Caco-2 (cell line): ENCODE measurements at places on chromosomes 16 and 17. TPM values are rescaled to one million over a fixed set of nuclear protein-coding genes. Genes with fewer than 3 reads are reported as not detected.

DNA sequence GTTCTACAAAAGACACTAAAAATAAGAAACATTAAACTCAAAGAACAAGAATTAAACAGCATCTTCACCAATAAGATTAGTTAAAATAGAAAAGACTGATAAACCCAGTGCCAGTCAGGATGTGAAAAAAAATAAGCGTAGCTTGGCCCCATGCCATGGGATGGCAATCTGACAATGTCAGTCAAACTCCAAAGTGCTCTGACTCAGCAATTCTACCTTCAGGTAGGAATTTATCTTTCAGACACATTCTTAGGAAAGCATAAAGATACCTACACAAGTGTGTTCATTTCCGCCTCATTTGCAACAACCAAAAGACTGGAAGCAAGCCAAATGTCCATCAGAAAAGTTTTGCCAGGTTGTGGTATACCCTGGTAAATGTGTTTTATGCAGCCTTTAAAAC is 9.1 kb upstream of the MPO start:
- no peak overlapping the region for H3K27ac ChIP-seq
- no peak for DNase-seq
- H3K36me3 ChIP-seq, result no peaks in the 10 kb centered on the region
- 0 out of 2 replicates have a peak, but pooled peaks cover 5% of the 10 kb centered on the region for H3K4me1 ChIP-seq
- no peaks in the 10 kb centered on the region; the same call in 1 of the 2 replicates for H3K27me3 ChIP-seq
- H3K4me3 ChIP-seq, result no peak overlapping the region

DNA sequence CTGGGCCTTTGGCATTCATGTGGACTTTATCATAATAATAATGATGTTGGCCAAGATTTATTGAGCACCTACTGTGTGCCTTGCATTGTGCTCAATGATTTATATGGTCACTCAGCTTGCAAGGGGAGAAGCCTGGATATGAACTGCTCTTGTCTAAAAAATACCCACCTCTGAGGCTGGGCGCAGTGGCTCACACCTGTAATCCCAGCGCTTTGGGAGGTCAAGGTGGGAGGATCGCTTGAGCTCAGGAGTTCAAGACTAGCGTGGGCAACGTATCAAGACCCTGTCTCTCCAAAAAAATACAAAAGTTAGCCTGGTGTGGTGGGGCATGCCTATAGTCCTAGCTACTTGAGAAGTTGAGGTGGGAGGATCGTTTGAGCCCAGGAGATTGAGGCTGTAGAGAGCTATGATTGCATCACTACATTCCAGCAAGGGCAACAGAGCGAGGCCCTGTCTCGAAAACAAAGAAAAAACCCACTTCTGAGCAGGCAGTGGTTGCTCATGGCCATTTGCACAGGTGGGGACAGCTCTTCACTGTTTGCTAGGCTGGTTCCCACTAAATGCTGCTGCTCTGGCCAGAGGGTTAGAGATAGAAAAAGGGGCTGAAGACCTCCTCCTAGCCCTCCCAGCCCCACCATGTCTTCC is 4.3 kb upstream of the ADGRG1 start:
- H3K27ac ChIP-seq, result peak overlapping the region; percentile 66
- H3K36me3 ChIP-seq, result peaks cover 3% of the 10 kb centered on the region
- peak; percentile 47 for DNase-seq
- H3K27me3 ChIP-seq, result no peaks in the 10 kb centered on the region
- no peak overlapping the region for H3K4me3 ChIP-seq
- H3K4me1 ChIP-seq, result peaks cover 44% of the 10 kb centered on the region

DNA sequence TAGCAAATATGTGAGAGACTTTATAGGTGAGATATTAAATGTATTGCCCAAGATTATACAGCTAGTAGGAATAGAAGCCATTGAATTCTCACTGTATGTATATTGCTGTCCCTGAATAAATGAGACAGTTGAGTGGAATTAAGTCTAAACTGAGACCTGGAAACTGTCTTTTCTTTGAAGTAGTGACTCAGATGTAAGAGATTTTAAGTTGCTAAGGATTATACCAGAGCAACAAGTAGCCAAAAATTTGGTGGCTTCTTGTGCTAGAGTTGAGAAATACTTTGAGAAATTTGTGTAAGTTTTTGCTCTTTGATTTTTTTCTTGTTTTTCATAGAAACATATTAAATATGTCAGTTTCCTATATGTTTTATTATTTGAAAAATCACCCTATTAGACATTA is 58.7 kb downstream of the TANC2 start:
- DNase-seq, result no peak
- H3K27me3 ChIP-seq, result no peaks in the 10 kb centered on the region
- no peaks in the 10 kb centered on the region for H3K4me1 ChIP-seq

DNA sequence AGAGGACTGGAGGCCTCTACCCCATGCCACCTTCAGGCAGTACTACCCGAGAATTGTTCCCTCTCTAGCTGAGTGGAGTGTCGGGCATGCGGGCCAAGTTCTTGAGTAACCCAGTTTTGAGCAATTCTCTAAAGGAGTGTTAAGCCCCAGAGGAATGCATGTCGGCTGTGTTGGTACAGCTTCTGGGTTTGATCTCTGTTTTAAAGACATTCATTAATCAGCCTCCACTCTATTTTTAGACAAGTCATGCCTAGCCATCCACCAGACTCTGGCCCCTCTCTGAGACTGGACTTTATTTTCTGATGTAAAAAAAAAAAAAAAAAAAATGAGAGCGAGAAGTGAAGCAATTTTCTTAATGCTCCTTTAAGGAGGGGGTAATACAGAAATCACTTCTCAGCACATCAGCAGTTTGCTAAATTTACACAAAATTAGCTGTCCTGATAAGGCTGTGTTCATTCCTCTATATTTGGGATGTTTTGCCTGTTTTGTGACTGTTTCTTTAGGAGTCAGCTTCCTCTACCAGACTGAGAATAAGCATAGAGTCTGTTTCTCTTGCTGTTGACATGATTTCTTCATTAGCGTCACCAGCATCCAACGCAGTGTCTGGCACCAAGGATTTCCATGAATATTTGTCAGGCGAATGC is 88.7 kb downstream of the AXIN2 start:
- no peaks in the 10 kb centered on the region; the same call in 1 of the 2 replicates for H3K36me3 ChIP-seq
- H3K4me3 ChIP-seq, result no peak overlapping the region
- DNase-seq, result no peak
- H3K27ac ChIP-seq, result no peak overlapping the region
- H3K27me3 ChIP-seq, result no peaks in the 10 kb centered on the region
- H3K4me1 ChIP-seq, result no peaks in the 10 kb centered on the region

DNA sequence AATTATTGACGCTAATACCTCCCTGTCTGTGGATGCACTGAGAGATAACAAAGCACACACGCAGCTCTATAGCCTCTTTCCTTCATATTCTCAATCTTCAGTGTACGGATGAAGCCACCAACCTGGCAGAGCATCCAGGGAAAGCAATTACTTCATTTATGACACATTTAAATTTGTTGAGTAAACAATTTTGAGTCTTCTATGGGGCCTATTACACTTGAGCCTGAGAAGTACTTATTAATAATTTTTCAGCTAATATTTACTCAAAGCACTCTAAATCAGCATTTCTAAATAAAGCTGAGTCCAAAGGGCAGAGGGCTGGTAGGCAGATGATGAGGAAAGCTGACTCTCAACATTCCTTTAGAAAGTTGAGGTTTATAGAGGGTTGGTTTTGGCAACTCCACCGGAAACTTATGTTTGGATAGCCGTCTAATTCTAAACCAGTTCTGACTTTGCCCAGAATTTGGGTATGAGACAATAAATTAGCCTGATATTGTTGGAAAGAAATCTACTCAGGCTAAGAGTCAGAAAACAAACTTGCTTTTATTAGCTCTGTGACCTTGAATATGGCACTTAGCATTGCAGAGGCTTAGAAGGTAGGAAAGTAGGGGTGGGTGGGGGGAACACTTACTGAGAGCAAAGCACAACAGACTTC is 643.5 kb downstream of the CDH11 start:
- peaks cover 32% of the 10 kb centered on the region for H3K4me1 ChIP-seq
- peak overlapping the region; percentile 12 for H3K27ac ChIP-seq
- no peaks in the 10 kb centered on the region for H3K27me3 ChIP-seq
- peak; percentile 73 for DNase-seq
- no peak overlapping the region for H3K4me3 ChIP-seq

- H3K4me3 ChIP-seq, result no peak overlapping the region
- peaks cover 37% of the 10 kb centered on the region for H3K4me1 ChIP-seq
- no peak for DNase-seq
- no peaks in the 10 kb centered on the region for H3K36me3 ChIP-seq
- no peak overlapping the region for H3K27ac ChIP-seq
Measured at GRCh38 chr17:42399948-42400843, 12.0 kb upstream of the STAT3 start.

DNA sequence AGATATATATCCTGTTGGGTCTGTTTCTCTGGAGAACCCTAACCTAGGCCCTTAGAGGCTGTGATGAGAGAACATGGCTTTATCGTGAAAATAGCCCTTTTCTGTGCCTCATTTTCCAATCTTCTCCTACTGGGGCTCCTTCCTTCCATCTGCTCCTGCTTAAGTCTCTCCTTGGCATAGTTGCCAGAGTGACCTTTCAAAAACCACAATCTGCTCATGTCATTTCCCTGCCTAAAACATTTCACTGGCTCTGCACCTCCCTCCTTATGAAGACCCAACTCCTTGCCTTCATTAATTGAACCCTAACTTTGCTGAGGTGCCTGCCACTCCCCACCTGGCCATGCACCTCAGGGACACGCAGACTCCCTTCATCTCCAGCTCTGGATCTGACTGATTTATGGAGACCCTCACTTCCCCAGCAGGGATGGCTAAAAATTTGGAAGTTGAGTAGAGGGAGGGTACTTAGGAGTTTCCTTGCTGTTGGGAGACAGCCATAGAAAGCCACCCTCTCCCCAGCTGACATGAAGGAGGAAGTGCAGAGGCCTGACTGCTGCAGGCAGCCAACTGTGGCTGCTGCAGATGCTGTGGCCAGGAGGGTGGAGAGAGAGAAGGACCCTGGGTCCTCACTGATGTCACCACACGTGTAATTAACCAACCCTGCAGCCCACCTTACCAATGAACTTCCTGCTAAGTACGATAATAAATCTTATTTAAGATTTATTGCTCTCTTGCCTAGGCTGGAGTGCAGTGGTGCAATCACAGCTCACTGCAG is 6.3 kb upstream of the GGA2 start:
- peak overlapping the region; percentile 64 for H3K27ac ChIP-seq
- no peak overlapping the region for H3K4me3 ChIP-seq

DNA sequence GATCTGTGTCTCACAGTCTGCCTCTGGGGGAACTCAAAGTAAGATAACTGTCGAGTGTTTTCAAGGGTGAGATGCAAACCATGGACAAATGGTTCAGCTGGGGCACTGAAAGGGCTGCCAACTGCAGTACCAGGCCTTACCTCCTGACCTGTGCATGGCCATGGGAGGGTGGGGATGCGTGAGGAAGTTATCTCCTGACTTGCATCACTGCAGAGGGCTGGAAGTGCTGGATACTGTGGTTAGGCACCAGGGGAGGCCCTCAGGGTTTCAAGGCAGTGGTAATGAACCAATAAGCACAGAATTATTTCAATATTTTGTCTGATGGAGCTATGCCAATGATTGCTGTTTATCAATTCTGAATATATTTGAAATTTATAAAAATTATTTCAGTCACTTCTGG is 159.2 kb downstream of the CYLD start:
- DNase-seq, result no peak
- no peaks in the 10 kb centered on the region; the same call in none of the 2 replicates for H3K27me3 ChIP-seq
- no peaks in the 10 kb centered on the region for H3K36me3 ChIP-seq
- no peak overlapping the region for H3K27ac ChIP-seq
- no peaks in the 10 kb centered on the region for H3K4me1 ChIP-seq

- H3K4me1 ChIP-seq, result no peaks in the 10 kb centered on the region
- no peak for DNase-seq
- no peak overlapping the region for H3K27ac ChIP-seq
- no peaks in the 10 kb centered on the region for H3K36me3 ChIP-seq
Measured at GRCh38 chr17:62008294-62008693, 56.8 kb downstream of the MED13 start.

DNA sequence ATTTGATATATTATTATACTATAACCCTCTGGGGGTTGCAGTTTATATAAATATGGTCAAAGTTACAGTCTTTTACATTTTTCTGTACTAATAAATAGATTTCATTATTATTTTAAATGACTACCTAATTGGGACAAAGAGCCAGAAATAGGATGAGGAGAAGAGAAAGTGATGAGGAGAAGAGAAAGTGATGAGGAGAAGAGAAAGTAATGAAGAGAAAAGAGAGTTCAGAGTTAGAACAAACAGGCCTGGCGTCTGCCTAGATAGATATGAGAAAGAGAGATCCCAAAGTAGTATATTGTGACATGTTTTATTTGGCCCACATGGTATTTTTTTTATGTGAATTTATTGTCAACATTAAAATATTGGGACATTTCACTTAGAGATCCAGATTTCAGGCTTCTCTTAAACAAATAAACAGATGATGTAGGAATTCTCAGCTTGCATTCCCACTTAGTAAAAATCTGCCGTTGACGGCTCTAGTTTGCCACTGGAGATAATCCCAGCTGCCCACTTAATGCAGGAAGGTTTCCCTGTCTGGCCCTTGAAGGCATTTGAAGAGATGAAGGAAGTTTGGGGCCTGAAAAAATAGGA is 210.7 kb downstream of the STX8 start:
- no peaks in the 10 kb centered on the region for H3K27me3 ChIP-seq
- no peak for DNase-seq
- no peaks in the 10 kb centered on the region for H3K36me3 ChIP-seq
- H3K4me1 ChIP-seq, result no peaks in the 10 kb centered on the region
- H3K4me3 ChIP-seq, result no peak overlapping the region

- H3K27me3 ChIP-seq, result no peaks in the 10 kb centered on the region; the same call in 1 of the 2 replicates
- no peak overlapping the region for H3K27ac ChIP-seq
- no peaks in the 10 kb centered on the region for H3K36me3 ChIP-seq
- H3K4me3 ChIP-seq, result no peak overlapping the region
- peaks cover 16% of the 10 kb centered on the region for H3K4me1 ChIP-seq
Measured at GRCh38 chr17:73742948-73743381, 98.7 kb upstream of the SDK2 start.

GRCh38 chr17:14202388-14203166 is 34.1 kb downstream of the CDRT15 start:
- no peaks in the 10 kb centered on the region for H3K4me1 ChIP-seq
- H3K27ac ChIP-seq, result no peak overlapping the region
- no peaks in the 10 kb centered on the region for H3K36me3 ChIP-seq
- H3K4me3 ChIP-seq, result no peak overlapping the region
- DNase-seq, result no peak

GRCh38 chr17:76264425-76264754 is 758 bp upstream of the UBALD2 start:
- peaks cover 3% of the 10 kb centered on the region for H3K36me3 ChIP-seq
- H3K27ac ChIP-seq, result peak overlapping the region; percentile 82
- peaks cover 71% of the 10 kb centered on the region for H3K4me1 ChIP-seq
- H3K27me3 ChIP-seq, result no peaks in the 10 kb centered on the region
- DNase-seq, result no peak
- no peak overlapping the region for H3K4me3 ChIP-seq

GRCh38 chr16:12679660-12680272 is 123.9 kb downstream of the CPPED1 start:
- no peak overlapping the region for H3K4me3 ChIP-seq
- H3K36me3 ChIP-seq, result no peaks in the 10 kb centered on the region; the same call in 1 of the 2 replicates
- no peak overlapping the region for H3K27ac ChIP-seq
- H3K27me3 ChIP-seq, result no peaks in the 10 kb centered on the region; the same call in 1 of the 2 replicates
- no peak for DNase-seq

The THOC6 gene
- total RNA-seq, result 46.0 and 48.0 TPM in 2 replicates

The WNT9B gene
- total RNA-seq, result not detected in 2 replicates

The GLP2R gene
- total RNA-seq, result not detected in 2 replicates

The SOST gene
- not detected in 2 replicates for total RNA-seq

The KRTAP2-3 gene
- total RNA-seq, result 3.7 and 4.9 TPM in 2 replicates

The TOP2A gene
- 226 and 237 TPM in 2 replicates for total RNA-seq

The TBC1D3E gene
- not detected in 2 replicates for total RNA-seq

The ST6GALNAC2 gene
- total RNA-seq, result 0.77 and 2.5 TPM in 2 replicates

The AOC3 gene
- total RNA-seq, result 0.49 and 0.93 TPM in 2 replicates
